ENCODE measurements at places on chromosomes 11 and 22. TPM values are rescaled to one million over a fixed set of nuclear protein-coding genes. Genes with fewer than 3 reads are reported as not detected.
A peak's percentile ranks its signal among the peaks of the same experiment; 100 is the strongest.

The HPX gene
- 4.6 TPM for total RNA-seq

The C11orf68 gene
- 74.0 TPM for total RNA-seq

The GNAZ gene
- 93.7 TPM for total RNA-seq

The KRTAP5-1 gene
- not detected for total RNA-seq

The LMO2 gene
- 23.6 TPM for total RNA-seq

The C11orf54 gene
- 43.5 TPM for total RNA-seq

The C22orf42 gene
- not detected for total RNA-seq

The ENTHD1 gene
- total RNA-seq = not detected

The MAPK8IP2 gene
- total RNA-seq = 227 TPM

The PRODH gene
- 54.9 TPM for total RNA-seq

The CCDC87 gene
- total RNA-seq = 1.6 TPM

The THOC5 gene
- 53.3 TPM for total RNA-seq

DNA sequence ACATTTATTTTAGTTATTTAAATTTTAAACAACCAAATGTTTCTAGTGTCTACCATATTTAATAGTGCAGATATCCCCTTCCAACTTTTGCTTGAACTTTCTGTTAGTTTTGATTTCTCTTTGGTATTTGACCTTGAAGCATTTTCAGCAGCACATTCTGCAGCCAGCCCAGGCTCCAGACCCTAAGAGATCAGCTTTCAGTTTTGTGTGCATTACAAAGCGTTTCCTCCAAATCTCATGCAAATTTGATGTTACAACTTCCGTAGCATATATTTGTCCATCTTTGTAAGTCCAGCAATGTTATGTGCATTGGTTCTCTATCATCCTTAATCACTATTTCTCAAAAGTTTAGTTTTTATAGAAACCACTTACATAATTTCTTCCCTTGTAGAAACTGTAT is 14.6 kb upstream of the SERGEF start:
- no peak for DNase-seq

GRCh38 chr11:2564588-2565425 is 120.0 kb downstream of the KCNQ1 start:
- peak; percentile 28 for DNase-seq

- no peak for DNase-seq
Measured at GRCh38 chr22:44419429-44419828, 78.6 kb downstream of the RTL6 start.

DNA sequence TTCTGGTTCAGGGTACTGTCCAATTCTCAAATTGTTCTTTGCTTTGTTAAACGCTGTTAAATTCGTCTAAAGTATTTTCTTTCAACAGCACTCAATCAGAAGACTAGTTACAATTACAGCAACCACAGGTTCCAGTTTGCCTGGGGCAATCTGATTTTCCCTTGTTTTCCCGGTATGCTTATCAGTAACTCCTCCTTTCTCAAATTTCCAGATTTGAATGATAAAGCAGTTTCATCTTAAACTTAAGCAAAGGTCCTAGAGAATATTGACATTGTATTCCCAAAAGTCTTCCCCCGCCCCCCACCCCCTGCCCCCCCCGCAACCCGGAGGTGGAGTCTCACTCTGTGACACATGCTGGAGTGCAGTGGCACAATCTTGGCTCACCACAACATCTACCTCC is 10.5 kb upstream of the USP28 start:
- DNase-seq = no peak

- DNase-seq = peak; percentile 36
Measured at GRCh38 chr11:117597071-117597470, 199.9 kb downstream of the DSCAML1 start.

DNA sequence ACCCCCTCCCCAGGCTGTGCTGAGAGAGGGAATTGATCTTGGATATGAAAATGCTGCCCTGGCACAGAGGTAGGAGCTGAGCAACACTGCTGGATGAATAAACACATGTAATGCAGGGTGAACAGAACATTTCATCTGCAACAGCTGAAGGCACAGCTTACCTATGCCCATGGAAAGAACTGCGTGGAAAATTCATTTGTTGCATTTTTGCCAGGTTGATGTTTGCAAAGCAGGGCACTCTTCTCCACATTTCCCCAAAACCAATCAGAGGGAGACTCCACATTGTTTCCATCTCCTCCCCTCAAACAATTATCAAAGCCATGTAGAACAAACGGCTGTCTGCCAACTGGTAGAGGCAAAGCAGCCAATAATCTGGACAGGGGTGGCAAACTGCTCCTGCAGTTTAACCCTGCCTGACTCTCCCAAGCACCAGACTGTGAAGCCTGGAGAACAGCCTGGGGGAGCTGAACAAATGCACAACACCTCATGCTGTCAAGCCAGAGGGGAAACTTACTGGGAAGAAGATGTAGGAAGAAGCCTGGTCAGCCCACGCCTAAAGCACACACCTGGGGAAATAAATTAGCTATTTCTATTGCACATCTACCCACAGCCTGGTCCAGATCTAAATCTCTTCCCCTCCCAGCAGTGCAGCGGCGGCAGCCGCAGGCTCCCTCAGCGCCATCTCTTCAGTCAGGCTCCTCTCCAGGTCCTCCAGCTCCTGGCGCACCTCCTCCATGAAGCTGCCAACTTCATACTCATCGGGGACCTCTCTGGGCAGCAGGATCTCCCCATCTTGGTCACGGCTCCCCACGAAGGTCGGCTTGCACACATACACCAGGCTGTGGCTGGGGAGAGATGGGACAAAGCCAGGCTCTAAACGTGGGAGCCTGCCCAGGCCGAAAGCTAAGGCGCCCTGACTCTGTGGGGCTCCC is 44.3 kb downstream of the DKK3 start:
- no peak for DNase-seq

DNA sequence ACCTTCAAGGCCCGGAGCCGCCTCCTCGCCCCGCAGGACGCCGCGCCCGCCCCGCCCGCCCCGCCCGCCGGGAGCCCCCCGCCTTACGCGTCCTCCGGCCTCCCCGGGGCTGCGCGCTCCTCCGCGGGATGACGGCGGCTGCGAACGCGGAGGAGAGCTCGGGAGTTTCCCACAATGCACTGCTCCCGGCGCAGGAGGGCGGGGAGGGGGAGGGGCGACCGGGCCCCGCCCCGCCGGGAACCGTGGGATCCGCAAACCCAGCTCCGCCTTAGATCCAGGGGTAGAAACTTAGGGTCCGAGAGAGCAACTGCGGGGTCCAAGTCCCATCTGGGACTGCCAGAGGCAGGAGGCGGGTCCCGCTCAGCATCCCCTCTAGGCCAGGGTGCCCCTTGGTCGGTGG is at the start of gene CEND1:
Gene CEND1 (minus strand): TSS at position 148 of the 400 bp plus-strand sequence. CDS start 1,514 bp downstream, outside the sequence.
- DNase-seq = peak; percentile 67

DNA sequence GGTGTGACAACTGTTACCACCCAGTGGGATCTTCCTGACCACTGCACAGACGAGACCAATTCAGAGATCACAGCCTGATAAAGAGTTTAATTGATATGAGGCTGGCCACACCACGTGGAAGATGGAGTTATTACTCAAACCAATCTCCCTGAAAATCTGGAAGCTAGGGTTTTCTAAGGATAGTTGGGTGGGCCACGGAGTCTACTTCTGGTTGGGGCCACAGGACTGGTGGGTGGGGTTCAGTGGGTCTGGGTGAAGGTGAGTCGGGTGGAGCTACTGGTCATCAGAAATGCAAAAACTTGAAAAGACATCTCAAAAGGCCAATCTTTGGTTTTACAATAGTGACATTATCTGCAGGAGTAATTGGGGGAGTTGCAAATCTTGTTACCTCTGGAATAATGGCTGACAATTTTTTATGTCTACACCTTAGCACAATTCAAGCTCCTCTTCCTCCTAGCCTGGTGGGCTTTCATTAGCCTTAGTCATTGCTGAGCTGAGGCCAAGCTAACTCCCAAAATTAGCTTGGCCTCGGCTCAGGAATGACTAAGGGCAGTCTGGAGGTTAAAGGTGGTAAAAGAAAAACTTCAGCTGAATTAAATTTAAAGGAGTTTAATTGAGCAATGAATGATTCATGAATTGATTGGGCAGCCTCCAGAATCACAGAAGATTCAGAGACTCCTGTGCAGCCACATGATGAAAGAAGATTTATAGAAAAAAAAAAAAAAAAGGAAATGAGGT is 13.1 kb downstream of the C11orf96 start:
- no peak for DNase-seq

DNA sequence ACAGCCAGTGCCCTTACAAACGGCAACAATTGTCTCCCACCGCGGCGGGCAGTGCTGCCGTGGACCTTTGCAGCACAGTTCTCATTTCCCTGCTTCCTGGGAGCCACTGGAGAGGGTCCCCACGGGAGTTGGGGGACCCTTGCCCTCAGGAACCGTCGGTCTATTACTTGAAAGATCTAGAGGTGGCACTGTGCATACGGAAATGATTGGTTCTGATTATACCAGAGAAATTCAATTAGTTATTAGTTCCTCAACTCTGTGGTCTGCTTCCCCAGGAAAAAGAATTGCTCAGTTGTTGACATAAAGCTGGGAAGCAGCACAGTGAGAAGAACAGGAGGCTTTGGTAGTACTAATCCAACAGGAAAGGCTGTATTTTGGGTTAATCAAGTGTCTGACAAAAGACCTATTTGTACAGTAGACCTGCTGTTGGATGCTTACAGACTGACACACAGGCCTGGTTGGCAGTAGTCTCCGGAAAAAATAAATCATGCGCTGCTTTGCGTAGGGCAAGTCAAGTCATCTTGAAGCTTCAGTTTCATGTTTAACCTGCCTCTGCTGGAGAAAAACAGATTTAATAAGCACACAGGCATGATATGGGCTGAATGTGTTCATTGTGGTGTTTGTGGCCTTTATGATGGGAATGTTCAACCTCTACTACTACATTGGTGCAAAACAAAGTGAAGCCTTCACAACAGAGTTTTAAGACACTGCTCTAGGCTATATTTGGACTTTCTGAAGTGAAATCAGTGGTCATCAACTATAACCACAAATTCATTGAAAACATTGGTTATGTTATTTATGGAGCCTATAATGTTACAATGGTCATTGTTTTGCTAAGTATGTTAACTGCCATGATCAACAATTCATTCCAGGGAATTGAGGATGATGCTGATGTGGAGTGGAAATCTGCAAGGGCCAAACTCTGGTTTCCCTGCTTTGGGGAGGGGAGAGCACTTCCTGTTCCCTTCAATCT is 54.6 kb upstream of the SC5D start:
- no peak for DNase-seq

GRCh38 chr11:9651899-9652748 is 11.8 kb upstream of the SWAP70 start:
- DNase-seq = no peak

- no peak for DNase-seq
Measured at GRCh38 chr11:19722702-19723101, 10.1 kb downstream of the NAV2 start.

DNA sequence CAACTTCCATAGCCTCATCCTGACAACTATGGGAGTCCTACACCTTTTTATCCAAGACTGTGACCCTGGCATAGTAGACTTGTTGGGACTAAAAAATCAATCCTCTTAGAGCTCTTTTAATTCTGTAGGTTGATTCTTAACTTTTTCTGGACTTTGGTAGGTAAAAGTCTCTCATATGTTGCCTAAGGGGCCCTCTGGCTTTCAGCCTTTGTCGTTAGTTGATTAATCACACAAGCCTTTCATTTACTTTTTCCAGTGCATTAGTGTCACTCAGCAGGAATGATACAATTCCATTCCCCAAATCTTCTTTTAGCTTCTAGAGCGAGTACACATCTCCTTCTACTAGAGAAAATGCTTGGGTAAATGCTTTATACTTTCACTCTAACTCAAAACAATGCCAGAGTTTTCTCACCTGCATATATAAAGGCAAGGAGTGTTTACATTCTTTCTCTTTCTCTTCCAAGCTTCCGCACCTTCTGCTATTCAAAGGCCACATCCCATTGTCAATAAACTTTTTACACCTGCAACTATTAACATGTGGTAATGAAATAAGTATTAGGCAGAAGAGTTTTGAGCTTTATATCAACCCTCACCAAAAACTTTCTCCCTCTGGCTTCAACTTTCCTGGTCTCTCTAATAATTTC is 516.6 kb downstream of the FAM181B start:
- no peak for DNase-seq

- no peak for DNase-seq
Measured at GRCh38 chr11:8268530-8269400, 5.1 kb upstream of the LMO1 start.

DNA sequence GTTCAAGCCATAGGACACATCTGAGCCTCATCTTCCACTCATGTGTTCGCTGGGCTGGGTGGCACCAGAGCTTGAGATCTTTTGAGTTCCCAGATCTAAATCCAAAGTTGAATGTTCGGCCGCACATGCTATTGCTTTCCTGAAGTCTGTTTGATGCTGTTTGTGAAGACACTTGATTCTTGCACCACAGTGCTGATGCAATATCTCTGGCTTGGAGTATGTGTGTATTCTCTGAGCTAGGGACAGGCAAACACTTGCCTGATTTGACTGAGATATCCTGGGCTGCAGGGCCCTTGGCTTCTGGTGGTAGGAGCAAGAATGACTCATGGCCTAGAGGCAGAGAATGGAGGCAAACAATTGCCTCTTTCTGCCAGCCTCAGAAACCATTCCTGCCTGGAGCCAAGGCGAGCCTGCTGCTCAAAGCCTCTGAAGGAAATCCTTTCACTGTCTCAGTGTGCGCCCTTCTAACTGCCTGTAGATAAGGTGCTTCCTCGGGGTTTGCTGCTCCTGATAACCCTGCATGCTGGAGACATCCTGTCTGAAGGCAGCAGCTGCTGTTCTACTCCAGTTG is 73.0 kb downstream of the CYB5R2 start:
- peak; percentile 70 for DNase-seq

- DNase-seq = no peak
Measured at GRCh38 chr11:47981667-47982404, 1.5 kb downstream of the PTPRJ start.

- DNase-seq = no peak
Measured at GRCh38 chr22:32603651-32604540, 129.3 kb downstream of the FBXO7 start.

All from dorsolateral prefrontal cortex (tissue), 122 donors.